ENCODE measurements at places on chromosomes 11 and 22.

GRCh38 chr11:121291896-121292494 lies 576 bp upstream of the SC5D start:
- peaks cover 17% of the 10 kb centered on the region for H3K4me1 ChIP-seq
- peaks cover 3% of the 10 kb centered on the region for H3K36me3 ChIP-seq
- DNase-seq = peak; percentile 53

- no peaks in the 10 kb centered on the region for H3K36me3 ChIP-seq
- no peak overlapping the region for H3K27ac ChIP-seq
- no peaks in the 10 kb centered on the region for H3K4me1 ChIP-seq
- H3K4me3 ChIP-seq = no peak overlapping the region
These were observed 8.4 kb downstream of the MSANTD2 start for GRCh38 chr11:124791626-124792341.

GRCh38 chr11:29627541-29627940 lies 389.3 kb downstream of the KCNA4 start:
- H3K4me1 ChIP-seq = no peaks in the 10 kb centered on the region
- no peak for DNase-seq
- H3K27me3 ChIP-seq = no peaks in the 10 kb centered on the region
- no peak overlapping the region for H3K27ac ChIP-seq

DNA sequence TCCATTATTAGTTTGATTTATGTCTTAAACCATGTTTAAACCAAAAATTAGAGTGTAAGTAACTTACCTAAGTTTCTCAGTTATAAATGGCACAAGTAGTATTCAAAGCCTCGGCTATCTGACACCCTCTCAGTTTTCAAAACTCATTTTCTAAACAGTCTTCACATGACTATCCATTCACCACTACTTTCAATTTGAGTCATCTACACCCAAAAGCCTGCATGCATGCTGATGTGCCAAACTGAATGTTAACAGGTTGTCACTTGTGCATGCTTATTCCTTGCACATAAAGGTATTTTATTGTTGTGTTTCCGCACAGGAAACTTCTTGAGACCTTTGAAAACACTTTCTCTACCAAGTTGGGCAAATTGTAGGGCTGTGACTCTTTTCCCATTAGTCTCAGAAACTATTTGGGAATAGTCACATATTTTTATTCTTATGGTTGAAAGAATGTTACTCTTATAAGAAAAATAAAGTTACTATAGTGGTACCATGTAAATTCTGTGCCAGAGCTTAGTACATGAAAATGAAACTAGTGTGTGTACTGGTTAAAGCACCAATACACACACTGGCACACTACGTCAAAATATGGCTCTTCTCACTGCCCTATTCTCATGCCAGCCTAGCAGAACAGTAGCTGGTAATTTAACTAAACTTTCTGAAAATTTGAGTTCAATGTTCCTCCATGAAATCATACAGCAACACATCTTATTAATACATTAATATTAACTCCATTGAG lies 2.2 kb upstream of the OR51E2 start:
- no peaks in the 10 kb centered on the region for H3K4me1 ChIP-seq
- no peaks in the 10 kb centered on the region for H3K27me3 ChIP-seq
- H3K4me3 ChIP-seq = no peak overlapping the region
- no peak overlapping the region for H3K27ac ChIP-seq
- no peaks in the 10 kb centered on the region for H3K36me3 ChIP-seq
- DNase-seq = no peak

- H3K27me3 ChIP-seq = no peaks in the 10 kb centered on the region
- no peaks in the 10 kb centered on the region for H3K36me3 ChIP-seq
These were observed 318.1 kb downstream of the TENM4 start for GRCh38 chr11:79122759-79123158.

GRCh38 chr22:49626361-49627216 lies 201.1 kb downstream of the BRD1 start:
- H3K27me3 ChIP-seq = no peaks in the 10 kb centered on the region
- H3K4me3 ChIP-seq = no peak overlapping the region
- no peaks in the 10 kb centered on the region for H3K36me3 ChIP-seq

GRCh38 chr22:48045369-48045768 lies 1282.9 kb downstream of the TBC1D22A start:
- no peaks in the 10 kb centered on the region for H3K27me3 ChIP-seq
- no peaks in the 10 kb centered on the region for H3K4me1 ChIP-seq
- no peaks in the 10 kb centered on the region for H3K36me3 ChIP-seq
- no peak overlapping the region for H3K4me3 ChIP-seq
- H3K27ac ChIP-seq = no peak overlapping the region

DNA sequence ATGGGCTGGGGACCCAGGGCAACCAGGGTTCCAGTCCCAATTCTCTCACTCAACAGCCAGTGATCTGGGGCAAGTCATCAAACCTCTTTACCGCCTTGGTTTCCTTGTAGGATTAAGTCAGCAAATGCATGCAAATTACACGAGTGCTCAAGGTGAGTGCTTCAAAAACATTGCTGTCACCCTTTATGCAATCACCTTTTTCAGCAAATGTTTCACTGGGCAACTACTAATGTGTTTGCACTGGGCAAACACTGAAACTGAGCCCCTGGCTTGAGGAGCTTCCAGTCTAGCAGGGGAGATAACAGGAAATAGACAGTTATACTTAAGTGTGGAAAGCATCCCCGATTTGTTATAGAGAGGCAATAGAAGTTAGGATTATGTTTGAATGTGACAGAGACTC lies 37.7 kb upstream of the DMC1 start:
- no peaks in the 10 kb centered on the region for H3K27me3 ChIP-seq
- no peak for DNase-seq
- no peak overlapping the region for H3K4me3 ChIP-seq
- no peak overlapping the region for H3K27ac ChIP-seq

DNA sequence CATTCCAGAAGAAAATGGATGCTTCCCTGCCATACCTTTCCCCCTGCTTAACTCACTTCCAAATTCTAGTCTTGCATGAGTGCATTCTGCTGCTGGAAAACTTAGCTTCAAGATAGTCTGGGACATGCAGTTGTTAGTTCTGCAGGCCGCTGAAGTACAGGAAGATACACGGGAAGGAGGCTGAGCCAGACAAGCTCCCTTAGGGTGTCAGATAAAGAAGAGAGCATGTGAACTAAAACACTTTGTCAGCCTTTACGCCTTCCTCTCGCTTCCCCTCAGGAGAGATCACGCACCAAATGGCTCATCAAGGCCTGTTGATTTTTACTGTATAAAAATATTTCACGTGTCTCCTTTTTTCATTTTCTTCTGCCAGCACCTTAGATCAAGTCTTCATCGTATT lies 420.7 kb downstream of the INSC start:
- H3K4me1 ChIP-seq = no peaks in the 10 kb centered on the region
- H3K36me3 ChIP-seq = no peaks in the 10 kb centered on the region
- H3K27me3 ChIP-seq = no peaks in the 10 kb centered on the region
- DNase-seq = no peak
- H3K4me3 ChIP-seq = no peak overlapping the region
- no peak overlapping the region for H3K27ac ChIP-seq

DNA sequence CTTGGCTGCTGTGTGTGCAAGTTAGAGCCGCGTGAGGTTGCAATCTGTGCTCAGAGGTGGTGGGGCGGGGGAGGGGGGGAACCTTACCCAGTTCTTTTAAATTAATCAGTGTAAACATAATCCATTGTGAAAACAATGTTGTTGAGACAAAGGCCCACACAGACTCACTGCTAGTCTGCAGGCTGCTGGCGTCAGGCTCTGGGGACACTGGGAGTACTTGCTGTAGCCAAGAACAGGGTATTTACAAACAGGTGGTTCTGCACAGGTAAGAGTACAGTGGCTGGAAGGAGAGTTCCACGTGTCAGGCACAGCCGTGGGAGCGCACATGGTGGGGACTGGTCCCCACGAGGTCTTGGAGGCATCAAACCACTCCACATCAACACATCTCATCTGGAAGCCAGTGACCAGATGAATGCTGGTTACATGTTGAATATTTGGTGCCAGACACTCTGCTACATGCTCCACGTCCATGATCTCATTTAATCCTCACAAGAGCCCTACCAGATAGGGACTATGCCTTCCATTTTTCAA lies 27.4 kb downstream of the SCUBE1 start:
- H3K27me3 ChIP-seq = no peaks in the 10 kb centered on the region
- no peak overlapping the region for H3K27ac ChIP-seq
- H3K36me3 ChIP-seq = no peaks in the 10 kb centered on the region
- H3K4me3 ChIP-seq = no peak overlapping the region
- DNase-seq = no peak
- H3K4me1 ChIP-seq = peaks cover 58% of the 10 kb centered on the region

GRCh38 chr11:86192519-86193257 lies 51.9 kb upstream of the EED start:
- peak; percentile 92 for DNase-seq
- H3K27ac ChIP-seq = peak overlapping the region; percentile 94
- H3K4me1 ChIP-seq = peaks cover 73% of the 10 kb centered on the region
- H3K4me3 ChIP-seq = peak overlapping the region; percentile 56
- no peaks in the 10 kb centered on the region for H3K36me3 ChIP-seq

- H3K4me3 ChIP-seq = no peak overlapping the region
- DNase-seq = no peak
- H3K27ac ChIP-seq = no peak overlapping the region
- H3K27me3 ChIP-seq = no peaks in the 10 kb centered on the region
These were observed 2.6 kb downstream of the BMAL1 start for GRCh38 chr11:13280092-13280722.

DNA sequence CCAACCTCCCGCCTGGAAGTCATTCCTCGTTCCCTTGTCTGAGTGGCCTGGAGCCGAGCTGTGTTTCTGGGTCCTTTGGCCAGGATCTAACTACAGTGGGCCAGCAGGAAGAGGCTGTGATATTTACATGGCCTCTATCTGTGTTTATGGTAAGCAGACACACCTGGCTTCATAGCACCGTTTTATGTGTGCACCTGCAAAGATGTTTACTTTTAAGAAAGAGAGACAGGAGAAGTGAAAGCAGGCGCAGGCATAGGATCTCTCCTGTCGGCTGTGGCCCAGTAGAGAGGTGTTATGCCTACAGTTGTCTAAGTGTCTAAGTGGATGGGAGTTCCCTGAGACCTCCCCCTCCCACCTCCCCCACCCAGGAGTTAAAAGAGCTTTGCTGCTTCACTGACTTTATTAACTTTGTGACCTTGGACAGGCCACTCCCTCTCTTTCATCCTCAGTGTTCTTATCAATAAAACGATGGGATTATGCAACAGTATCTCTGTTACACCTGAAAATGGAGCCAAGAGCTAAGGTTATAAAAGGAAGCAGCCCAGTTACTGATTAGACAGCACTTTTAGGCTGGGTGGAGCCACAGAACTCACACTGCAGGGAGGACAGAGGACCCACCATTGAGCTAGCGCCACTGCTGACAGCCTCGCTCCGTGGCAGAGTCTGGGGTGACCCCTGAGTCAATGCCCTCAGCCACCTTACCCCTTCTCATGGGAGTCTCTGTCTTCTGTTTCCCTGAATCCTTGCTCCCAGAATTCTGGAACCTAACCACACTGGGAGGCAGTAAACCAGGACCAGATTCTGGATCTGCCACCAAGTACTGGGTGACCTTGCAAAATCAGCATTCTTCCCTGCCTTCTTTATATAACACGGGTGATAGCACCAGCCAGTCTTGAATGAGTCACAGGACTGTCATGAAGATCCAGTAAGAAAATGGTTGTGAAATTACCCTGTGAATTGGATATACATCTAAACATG lies 22.0 kb downstream of the ST14 start:
- H3K27ac ChIP-seq = no peak overlapping the region
- no peaks in the 10 kb centered on the region for H3K27me3 ChIP-seq
- no peaks in the 10 kb centered on the region for H3K36me3 ChIP-seq

GRCh38 chr22:30492144-30492543 lies 13.4 kb downstream of the SEC14L4 start:
- no peaks in the 10 kb centered on the region for H3K36me3 ChIP-seq
- no peaks in the 10 kb centered on the region for H3K4me1 ChIP-seq
- H3K27ac ChIP-seq = no peak overlapping the region
- no peak overlapping the region for H3K4me3 ChIP-seq
- DNase-seq = no peak

DNA sequence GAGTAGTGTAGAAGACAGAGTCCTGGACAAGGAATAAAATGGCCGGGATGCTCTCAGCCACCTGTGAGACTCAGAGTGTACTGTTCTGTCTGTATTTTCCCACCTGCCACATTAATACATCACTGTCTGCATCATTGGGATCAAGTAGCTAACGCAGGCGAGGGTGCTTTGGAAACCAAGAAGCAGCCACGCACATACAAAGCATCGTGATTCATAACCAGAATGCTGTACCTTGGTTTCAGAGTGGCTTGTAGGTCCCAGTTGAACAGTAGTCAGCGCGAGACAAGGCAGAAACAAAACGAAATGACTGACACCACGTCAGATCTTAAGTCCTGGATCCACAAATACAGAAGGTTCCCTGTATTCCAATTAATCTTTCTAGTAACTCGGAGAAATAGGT lies 198.3 kb downstream of the GRIK4 start:
- no peaks in the 10 kb centered on the region for H3K27me3 ChIP-seq
- H3K4me1 ChIP-seq = no peaks in the 10 kb centered on the region

DNA sequence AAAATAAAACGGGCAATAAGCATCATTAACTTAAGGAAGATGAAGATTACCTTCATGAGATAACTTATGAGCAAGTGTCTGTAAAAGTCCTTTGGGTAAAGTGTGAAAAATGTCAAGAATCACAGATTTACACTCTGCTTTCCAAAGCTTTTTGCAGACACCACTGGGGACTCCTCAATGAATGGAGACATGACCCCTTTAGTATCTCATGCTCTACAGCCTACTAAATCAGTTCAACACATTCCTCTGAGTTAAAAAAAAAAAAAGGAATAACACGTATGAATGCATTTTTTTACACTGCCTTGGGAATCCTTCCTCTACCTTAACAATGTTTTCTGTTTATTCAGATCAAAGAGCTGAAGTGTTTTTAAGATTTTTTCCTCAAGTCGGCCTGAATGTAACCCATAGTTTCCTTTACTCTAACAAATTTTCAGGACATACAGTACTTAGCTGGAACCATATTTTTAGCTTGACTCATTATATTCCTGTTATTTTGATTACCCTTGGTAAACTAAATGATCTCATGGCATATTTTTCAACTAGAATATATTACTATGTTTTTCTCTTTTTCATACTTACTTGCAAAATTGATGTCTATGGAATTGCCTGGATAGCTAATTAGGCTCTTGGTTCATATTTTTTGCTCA lies 25.9 kb upstream of the RAB30 start:
- DNase-seq = no peak
- H3K27me3 ChIP-seq = no peaks in the 10 kb centered on the region
- H3K36me3 ChIP-seq = no peaks in the 10 kb centered on the region
- H3K4me3 ChIP-seq = no peak overlapping the region
- H3K27ac ChIP-seq = no peak overlapping the region

- H3K27ac ChIP-seq = no peak overlapping the region
- H3K36me3 ChIP-seq = no peaks in the 10 kb centered on the region
- no peak overlapping the region for H3K4me3 ChIP-seq
- DNase-seq = no peak
- H3K27me3 ChIP-seq = no peaks in the 10 kb centered on the region
These were observed 49.5 kb downstream of the ZNF280B start for GRCh38 chr22:22458896-22459588.

GRCh38 chr11:68269414-68270081 lies 2.2 kb downstream of the C11orf24 start:
- 0 out of 2 replicates have a peak overlapping the region, but pooled peaks have one; percentile 76 for H3K27ac ChIP-seq
- H3K27me3 ChIP-seq = no peaks in the 10 kb centered on the region
- peaks cover 16% of the 10 kb centered on the region for H3K36me3 ChIP-seq
- DNase-seq = no peak
- H3K4me1 ChIP-seq = peaks cover 71% of the 10 kb centered on the region

- H3K4me1 ChIP-seq = no peaks in the 10 kb centered on the region
- no peak overlapping the region for H3K27ac ChIP-seq
- H3K36me3 ChIP-seq = no peaks in the 10 kb centered on the region
- DNase-seq = no peak
These were observed 36.0 kb upstream of the PANX2 start for GRCh38 chr22:50134481-50134880.

Measured in Karpas-422 (cell line).